Stimulated activated CD8-positive, alpha-beta memory T cell treated with anti-CD3 and anti-CD28 coated beads, Interleukin-7, amount 100 ng/mL, for 24 hours (primary cell): ENCODE measurements at places on chromosomes 16 and 17.

- no peak for DNase-seq
Measured at GRCh38 chr17:34997355-34997862, 17.1 kb downstream of the LIG3 start.

DNA sequence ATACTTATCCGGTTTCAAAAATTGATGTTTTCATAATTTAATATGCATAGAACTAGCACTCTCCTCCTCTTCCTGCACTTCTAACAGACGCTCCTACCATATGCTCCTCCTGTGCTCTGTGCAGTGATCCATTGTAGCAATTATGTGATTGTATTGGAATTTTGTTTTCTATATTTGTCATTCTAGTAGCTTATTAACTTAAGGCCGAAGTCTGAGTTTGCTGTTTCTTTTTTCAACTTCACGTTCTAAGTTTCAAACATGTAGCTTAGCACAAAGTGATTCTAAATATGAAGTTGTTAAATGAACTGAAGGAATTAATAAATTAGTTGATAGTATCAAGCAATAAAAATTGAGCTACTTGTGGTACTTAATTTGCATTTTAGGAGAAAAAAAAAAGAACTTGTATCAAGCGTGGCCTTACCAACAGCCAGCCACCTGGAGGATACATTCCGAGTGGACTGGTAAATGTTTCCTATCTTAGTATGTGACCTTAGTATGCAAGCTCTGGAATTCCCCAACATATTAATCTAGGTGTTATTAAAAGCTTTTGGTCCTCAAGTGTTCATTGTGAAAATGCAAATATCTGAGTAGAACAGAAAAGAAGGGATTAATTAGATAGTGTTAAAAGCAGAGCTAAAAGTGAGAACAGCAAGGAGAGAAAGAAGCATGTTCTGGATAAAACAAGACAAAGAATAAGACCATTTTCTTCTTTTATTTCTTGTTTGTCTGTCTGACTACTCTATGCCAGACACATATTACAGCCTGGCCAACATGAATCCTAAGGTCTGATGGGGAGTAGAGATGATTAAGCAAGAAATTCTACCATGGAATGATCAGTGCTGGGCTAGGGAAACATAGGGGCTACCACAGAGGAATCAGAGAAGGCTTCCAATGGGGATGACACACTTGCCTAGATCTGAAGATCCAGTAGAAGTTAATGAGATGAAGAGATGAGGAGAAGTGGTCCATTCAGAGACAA, 290.4 kb upstream of the MON1B start:
- no peak for DNase-seq

DNA sequence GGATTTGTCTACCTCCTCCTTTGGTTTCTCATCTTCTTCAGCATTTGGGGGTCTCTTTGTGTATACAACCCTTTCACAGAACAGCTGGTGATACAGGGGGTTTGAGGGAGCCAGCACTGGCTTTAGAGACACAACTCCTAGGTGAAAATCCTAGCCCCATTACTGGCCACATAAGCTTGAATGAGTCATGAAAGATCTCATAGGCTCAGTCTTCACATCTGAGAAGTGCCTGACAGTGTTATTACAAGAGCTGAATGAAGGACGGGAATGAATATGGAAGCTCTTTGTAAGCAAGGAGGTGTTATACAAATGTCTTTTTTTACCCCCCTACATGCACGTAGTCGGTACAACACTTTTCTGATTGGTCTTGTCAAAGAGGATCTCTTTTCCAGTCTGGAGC, 1.7 kb upstream of the B4GALNT2 start:
- DNase-seq: no peak

GRCh38 chr16:10993649-10994048, 49.3 kb downstream of the CLEC16A start:
- no peak for DNase-seq

DNA sequence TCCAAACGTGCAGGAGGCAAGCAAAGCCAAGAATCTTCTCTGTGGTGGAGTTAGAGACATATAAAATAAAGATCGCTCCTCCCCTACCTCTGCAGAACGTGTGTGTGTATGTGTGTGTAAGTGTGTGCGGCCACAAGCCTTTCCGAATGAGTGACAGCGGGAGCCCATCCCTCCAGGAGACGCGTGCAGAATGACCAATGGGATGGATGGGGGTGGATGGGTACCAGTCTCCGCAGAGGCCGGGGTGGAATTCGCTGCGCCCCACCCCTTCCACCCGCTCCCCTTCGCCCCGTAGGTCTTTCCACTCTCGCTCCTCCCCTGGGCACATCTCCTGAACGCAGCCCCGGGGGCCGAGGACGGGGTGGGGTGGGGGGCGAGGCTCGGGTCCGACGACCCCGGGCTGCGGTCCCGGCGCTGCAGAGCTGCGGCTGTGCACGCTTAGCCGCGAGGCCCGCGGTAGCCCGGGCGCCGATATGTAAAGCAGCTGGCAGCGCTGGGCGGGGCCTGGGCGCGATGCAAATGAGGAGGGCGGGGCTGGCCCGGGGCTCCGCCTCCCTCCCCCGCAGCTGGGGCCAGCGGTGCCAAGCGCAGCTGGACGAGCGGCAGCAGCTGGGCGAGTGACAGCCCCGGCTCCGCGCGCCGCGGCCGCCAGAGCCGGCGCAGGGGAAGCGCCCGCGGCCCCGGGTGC, at the start of gene PRKCB:
TSS of gene PRKCB (plus strand) at position 594 of the 688 bp plus-strand sequence.
- peak; percentile 82 for DNase-seq

GRCh38 chr17:9790889-9791876, at the start of gene DHRS7C:
TSS of gene DHRS7C (minus strand) at chr17:9791592. CDS start at chr17:9791284, 308 bp downstream.
- DNase-seq: no peak

DNA sequence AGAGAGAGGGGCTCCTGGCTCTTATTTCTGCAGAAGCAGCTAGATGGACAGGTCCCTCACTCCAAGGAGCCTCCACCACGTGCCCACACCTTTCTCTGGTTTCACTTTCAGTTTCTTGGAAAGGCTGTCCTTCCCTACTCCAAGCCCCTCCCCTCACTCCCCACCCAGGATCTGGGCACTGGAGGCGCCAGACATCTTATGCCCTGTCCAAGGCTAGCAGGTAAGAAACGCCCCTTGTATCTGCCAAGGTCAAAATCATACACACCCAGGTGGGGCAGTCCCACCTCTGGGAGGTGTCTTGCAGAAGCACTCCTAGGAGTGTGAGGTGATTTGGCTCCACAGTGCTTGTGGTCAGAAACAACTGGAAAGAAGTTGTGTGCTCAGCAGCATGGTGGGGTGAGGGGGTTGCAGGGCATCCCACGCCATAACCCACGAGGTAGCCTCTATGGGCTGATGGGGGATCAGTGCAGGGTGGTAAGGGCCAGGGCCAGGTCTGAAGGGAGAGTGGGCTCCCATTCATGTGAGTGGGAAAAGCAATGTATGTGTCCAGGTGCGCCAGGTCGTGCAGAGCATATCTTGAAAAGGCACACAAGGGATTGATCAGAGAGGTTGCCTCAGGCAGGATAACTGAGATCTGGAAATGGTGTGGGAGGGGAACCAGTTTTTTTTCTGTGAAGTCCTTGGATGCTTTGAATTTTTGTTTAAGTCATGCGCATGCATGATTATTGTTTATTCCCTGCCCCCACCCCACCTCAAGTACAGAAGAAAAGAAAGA, 31.8 kb upstream of the PRM1 start:
- no peak for DNase-seq

GRCh38 chr17:77297693-77298666, 157.2 kb downstream of the SEC14L1 start:
- no peak for DNase-seq

- no peak for DNase-seq
Measured at GRCh38 chr16:86918637-86919036, 340.3 kb downstream of the FOXL1 start.

DNA sequence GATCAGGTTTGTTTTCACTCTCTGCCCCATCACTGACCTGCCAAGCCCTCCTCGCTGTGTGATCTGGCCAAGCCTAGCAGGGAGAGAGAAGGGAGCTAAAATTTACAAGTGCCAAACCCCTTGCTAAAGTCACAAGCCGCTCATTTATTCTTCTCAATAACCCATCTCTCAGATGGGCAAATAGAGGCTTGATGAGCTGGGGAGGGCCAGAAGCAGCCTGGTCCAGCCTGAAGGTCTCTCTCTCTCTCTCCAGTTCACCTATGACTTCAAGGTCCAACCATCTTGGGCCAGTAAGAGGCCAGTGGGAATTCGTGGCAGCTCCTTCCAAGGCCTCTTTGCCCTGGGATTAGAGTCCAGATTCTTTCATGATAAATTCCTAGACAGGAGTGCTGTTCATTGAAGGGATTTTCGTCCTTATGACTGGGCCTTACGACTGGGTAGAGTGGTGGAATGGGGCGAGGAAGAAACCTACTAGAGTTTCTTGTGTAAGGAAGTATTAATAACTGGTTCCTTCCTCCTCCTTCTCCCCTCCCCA, 3.4 kb downstream of the CA7 start:
- no peak for DNase-seq

- no peak for DNase-seq
Measured at GRCh38 chr16:53583401-53583800, 80.4 kb upstream of the AKTIP start.

DNA sequence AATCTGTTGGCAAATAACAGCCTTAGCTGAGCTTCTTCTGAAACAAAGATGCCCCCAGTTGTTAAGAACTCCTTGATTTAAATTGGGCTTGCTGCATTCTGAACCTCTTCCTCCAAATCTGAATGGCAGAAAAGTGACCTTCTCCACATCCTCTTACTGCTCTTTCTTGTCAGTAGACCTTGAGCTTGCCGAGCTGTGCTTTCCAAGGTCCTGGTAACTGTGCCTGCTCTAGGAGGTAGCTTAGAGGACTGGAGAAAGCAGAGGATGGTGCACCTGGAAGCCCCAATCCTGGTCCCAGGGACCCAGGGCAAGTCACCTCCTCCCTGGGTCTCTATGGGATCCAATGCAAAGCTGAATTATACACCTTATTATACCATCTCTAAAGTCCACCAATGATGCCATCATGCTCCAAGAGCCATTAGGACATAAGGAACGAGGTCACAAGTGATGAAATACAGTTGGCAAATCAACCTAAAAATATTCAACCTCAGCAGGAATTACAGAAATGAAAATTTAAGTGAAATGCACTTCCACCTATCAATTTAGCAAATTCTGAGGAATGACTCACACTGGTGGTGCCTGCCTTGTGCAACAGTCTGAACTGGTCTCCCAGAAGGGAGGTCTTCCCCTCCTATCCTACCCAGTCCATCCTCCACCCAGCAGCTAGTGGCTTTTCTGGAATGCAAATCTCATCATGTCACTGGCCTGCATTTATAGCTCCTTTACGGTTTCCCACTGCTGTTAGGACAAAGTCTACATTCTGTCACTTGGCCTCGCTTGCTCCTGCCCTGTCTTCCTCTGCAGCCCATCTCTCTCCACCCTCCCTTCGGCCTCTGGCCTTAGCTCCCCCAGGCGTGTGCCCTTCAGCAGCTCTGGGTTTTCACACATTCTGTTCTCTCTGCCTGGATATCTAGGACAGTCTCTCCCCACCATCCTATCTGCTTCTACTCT, 36.6 kb downstream of the TOM1L2 start:
- DNase-seq: no peak

GRCh38 chr17:79788989-79789942, 7.6 kb downstream of the CBX8 start:
- DNase-seq: no peak

GRCh38 chr16:85321509-85322271, 209.4 kb upstream of the CIBAR2 start:
- no peak for DNase-seq

DNA sequence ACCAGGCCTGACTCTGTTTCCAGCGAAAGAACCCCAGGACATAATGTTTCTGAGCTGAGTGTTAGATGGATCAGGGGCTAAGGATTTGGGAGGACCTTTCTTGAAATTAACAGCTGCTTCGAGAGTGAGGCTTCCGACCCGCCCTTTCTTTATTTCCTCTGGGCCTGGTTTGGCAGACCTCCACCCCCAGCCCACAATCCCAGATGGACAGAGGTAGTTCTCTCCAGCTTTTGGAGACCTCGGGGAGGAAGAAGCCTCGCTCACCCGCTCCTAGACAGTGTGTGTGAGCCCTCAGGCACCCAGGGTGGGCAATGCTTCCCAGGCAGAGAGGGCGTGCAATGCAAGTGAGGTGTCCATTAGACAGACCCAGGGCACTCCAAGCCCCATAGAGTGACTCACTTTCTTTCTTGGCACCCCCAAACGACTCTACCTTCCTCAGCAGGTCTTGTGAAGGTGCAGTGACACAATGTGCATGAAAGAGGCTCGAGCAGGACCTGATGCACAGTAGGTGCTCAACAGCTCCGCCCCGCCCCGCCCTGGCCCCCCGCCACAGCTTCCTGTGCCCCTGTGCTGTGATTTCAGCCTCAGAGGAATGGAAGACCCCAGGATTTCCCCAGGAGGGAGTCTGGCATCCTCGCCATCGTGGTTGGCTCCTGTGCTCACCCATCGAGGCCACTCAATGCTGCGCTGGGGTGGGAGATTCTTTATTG, 50.7 kb upstream of the TOB1 start:
- no peak for DNase-seq
